ENCODE measurements at places on chromosomes 1 and 21.

DNA sequence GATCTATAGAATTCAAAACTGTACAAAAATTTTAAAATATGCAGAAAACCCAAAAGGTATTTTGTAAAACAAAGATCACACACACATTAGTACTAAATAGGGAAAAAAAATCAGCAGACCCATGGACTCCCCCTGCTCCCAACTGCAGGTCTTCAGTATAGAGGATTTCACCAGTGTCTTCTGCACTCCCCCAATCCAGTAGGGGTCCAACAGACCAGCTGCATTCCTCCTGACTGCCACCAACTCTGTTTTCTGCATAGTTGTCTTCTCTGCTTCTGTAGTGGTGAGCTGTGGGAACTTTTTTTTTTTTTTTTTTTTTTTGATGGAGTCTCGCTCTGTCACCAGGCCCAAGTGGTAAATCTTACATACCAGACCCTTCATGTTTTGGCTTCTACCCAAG is 21.9 kb downstream of the CLCA2 start:
- no peak for DNase-seq

DNA sequence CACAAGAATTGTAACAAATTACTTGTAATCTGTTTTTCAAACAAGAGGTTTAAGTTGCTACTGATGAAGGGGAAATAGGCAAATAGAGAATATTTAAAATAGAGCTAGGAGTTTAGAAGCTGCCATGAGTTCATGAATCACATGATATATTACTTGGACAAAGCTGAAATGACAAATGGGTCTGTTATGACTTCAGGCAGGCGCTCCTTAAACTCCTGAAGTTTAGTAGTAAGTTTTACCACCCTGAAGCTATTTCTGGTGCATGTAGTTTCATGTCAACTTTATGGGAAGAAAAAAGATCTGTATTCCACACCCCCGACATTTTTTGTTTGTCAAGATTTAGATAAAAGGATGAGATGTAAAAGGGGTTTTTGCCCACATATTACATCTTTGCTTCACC is 58.5 kb downstream of the PLA2G4A start:
- DNase-seq, result no peak

DNA sequence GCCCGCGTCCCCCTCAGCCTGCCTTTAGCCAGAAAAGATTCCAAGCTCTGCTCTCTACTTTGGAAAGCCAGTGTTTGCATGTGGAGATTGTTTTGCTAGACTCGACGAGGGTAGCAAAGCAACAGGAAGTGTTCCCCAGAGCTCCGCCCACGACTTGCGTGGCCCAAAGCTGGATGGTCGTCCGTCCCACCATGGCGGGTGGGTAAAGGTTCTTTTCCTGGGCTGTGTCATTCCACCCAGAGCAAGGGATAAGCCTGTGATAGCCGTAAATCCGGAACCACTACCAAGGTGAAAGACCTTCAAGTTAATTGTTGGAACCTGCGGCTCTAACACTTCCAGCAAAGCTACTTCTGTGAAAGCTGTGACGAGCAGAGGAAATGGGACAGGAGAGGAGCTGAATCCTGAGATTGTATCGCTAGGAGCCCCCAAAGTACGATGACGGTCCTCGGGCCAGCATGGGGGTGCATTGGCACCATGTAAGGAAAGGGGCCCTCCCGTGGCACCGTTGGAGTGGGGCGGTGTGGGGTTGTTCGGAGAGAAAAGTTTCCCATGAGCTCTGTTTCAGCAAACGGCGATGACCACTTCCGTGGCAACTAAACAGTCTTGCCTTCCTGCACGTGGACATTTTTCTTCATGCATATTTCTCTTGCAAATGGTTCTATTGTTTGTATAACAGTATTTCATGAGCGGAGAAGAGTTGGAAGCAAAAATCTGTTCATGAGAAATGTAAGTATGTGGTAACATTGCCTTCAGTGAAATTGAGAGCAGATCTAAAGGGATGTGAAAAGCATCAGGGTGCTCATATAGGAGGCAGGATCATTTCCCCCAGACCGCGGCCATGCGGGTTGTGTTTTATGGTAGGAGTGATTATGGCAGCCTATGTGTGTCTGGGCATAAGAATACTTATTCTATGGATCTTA is 8.4 kb downstream of the MX2 start:
- no peak for DNase-seq

- no peak for DNase-seq
These were observed 36.1 kb downstream of the FGGY start for GRCh38 chr1:59332983-59333382.

DNA sequence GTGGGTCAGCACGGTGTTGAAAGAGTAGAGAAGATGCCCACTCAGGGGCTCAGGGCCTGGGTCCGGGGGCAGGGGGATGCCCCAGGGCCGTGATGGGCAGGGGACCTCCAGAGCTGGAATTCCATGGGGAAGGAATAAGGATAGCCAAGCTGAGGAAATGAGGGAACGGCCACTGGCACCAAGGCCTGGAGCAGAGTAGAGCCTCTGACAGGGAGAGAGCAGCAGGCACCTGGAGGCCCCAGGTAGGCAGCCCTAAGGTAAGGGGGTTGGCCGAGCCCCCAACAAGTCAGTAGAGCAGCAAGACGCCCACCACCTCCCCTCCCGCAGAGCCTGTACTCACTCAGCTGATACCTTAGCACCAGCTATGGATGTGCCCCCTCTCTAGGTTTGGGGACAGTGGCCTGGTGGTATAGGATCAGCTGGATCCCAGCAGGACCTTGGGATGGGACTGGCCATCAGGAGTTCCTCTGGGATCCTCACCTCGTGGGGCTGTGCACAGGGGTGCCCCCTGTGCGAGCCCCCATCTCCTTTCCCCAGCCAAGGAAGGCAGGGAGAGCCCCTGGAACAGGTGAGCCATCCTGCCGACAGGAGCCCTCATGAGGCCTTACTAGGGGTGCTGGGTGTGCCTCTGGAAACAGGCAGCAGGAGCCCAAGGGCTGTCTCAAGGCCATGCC is 21.0 kb upstream of the ARF1 start:
- no peak for DNase-seq

GRCh38 chr1:92544756-92545165 is 58.0 kb upstream of the GFI1 start:
- DNase-seq, result no peak

- no peak for DNase-seq
These were observed 39.7 kb downstream of the ANKRD13C start for GRCh38 chr1:70314706-70315304.

DNA sequence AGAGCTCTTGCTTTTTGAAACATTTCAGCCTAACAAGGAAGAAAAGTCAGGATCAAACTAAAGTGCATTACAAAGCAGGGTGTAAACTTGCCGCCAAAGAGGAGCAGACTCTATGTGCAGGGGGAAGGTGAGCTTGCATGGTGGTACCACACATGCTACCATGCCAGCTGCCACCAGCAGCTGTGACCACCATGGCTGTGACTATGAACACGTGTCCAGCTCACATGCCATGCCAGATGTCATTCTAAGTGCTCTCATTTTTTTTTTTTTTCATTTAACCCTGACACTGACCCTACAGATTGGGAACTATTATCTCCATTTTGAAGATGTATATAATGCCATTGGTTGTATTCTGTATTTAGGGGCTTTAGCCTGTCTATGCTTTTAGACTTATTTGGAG is 79.0 kb downstream of the PCP4 start:
- DNase-seq, result no peak

DNA sequence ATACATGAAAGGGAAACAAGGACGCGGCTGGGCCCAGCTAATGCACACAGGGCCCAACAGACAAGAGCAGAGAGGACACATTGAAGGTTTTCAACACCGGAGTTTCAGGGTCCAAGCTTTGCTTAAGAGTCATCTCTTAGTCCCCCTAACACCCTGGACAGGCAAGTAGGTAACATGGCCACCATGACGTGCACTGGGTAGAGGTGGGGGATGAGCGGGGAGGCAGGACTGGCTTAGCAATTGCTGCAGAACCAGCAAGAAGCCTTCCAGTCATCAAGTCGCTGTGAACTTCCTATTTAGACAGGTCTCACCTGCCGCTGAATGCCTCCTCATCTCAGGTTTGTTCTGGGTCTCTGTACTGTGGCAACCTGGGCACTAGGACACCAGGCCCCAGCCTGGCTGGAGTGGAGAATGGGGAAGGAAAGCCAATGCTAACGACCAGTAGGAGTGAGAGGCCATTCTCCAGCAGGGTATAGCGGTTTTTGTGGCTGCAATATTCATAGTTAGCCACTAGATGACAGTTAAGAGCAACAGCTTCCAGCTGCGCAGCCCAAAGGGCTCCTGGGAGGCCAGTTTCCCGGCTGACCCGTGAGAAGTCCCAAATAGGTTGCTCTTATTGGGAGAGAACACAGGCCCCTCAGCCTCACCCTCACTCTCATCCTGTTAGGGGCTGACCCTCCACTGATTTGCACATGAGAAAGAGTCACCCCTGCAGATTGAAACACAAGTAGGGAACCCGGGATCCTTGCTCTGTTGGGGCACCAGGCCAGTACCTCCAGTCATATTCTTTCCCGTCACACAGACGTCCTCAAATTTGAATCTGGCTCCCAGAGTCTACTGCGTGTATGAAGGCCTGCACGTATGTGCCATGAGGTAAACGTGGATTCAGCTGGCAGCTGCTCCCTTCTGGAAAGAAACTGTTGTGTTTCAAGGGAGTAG is 6.0 kb upstream of the PIGC start:
- DNase-seq, result no peak

GRCh38 chr1:53148123-53148522 is 5.7 kb upstream of the SLC1A7 start:
- no peak for DNase-seq

DNA sequence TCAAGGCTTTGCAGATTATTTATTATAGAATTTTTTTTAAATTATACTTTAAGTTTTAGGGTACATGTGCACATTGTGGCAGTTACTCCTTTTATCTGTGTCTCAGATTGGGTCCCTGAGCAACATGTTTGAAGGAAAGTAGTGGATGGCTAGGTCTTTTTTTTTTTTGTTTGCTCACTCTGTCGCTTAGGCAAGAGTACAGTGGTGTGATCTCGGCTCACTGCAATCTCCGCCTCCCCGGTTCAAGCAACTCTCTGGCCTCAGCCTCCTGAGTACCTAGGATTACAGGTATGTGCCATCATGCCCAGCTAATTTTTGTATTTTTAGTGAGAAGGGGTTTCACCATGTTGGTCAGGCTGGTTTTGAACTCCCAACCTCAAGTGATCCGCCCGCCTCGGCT is 39.6 kb upstream of the KIF21B start:
- no peak for DNase-seq

GRCh38 chr21:35645991-35646390 is 414.3 kb downstream of the SETD4 start:
- no peak for DNase-seq

DNA sequence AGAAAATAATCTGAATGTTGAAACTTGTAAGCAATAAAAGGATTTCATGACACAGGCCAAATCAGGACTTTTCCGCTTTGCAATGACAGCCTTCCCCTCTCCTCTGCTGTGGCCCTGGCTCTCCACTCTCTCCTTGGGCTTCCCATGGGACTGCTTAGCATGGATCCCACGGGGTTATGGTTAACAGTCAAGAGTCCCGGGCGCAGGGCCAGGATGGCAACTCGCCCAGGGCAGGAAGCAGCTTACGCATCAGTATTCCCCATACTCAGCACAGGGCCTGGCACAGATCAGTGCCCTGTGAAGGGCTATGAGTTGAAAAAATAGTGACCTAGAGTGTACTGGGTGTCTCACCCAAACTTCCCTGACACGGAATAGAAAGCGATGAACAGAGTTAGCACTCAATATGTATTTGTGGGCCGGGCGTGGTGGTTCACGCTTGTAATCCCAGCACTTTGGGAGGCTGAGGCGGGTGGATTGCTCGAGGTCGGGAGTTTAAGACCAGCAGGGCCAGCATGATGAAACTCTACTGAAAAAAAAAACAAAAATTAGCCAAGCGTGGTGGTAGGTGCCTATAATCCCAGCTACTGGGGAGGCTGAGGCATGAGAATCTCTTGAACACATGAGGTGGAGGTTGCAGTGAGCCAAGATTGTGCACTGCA is 29.1 kb upstream of the GRHL3 start:
- no peak for DNase-seq

DNA sequence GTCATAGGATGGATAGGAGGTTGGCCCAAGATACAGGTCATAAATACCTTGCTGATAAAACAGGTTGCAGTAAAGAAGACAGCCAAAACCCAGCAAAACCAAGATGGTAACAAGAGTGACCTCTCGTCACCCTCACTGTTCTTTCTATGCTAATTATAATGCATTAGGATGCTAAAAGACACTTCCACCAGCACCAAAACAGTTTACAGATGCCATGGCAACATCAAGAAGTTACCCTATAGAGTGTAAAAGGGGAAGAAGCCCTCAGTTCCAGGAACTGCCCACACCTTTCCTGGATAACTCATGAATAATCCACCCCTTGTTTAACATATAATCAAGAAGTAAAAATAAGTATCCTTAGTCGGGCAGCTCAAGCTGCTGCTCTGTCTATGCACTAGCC is 671.9 kb downstream of the PTPRC start:
- no peak for DNase-seq

GRCh38 chr1:11462224-11462923 is 16.6 kb upstream of the DISP3 start:
- no peak for DNase-seq

DNA sequence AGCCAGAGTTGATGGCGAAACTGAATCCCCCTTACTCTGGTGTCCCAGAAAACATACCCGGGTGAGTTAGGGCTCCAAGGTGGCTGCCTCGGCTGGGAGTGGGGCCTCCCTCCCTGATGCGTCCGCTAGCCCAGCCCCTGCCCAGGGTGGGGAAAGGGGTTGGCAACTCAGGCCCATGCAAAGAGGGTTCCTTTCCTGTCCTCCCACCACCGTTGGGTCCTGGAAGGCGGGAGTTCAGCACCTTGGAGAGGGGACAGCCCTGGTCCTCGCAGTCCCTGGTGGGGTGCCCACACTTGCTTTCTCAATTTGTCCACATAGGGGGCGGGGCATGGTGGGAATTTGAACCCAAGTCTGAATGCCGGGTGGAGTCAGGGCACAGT is 6.1 kb downstream of the SRM start:
- no peak for DNase-seq

Measured in T-helper 2 cell (primary cell).